ENCODE measurements at places on chromosomes 2 and 18.
A peak's percentile ranks its signal among the peaks of the same experiment; 100 is the strongest.

- no peak for DNase-seq
Measured at GRCh38 chr2:44192646-44193045, 24.0 kb downstream of the PPM1B start.

- no peak for DNase-seq
Measured at GRCh38 chr2:182447163-182447562, 20.3 kb upstream of the PDE1A start.

DNA sequence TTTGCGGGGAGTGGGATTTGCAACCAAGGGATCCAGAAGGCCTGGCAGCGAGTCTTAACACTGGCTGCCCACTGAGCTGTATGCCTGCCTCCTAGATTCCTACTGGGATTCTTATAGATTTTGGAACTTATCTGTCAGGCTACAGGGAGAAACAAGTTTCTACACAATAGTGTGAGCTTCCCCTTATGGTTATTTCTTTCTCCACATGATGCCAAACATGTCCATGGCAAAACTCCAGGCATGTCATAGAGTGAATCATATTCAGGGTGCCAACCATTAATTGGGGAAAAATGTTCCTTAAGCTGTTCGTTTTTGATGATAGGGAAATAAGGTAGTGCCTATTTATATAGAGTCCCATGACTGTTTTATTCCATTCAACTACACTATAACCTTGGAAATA, 1185.2 kb upstream of the CELF4 start:
- no peak for DNase-seq

GRCh38 chr2:151808258-151809072, 19.8 kb downstream of the ARL5A start:
- DNase-seq, result no peak

DNA sequence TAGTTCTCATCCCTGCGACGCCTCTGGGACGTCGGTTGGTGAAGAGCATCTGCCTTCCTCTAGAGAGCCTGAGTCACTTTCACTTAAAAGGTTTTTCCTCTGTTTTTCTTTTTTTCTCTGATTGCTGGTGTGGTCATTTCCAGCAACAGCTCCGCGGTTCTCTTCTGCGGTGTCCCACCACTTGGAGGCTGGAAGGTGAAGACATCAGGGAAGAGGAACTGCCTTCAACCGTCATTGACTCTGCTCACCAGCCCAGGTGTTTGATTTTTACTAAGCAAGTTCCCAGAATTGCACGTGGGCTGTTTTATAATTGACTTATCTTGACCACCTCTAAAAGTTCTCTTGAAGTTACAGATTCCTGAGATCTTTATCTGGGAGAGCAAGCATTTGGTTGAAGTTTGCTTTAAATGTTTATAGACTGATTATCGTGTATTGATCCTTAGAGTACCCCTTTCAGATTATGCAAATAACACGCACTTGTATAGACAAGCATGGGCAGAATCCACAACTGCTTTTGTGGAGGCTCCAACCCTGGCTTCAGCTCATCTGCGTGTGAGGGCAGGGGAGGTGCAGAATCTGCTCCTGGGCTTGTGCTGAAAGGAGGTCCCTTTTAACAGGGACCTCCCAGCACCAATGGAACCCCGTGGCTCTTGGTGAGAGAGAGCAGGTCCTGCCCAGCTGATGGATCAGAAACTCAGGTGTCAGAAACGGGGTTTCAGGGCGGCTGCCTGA, 3.5 kb downstream of the CTDP1 start:
- no peak for DNase-seq

DNA sequence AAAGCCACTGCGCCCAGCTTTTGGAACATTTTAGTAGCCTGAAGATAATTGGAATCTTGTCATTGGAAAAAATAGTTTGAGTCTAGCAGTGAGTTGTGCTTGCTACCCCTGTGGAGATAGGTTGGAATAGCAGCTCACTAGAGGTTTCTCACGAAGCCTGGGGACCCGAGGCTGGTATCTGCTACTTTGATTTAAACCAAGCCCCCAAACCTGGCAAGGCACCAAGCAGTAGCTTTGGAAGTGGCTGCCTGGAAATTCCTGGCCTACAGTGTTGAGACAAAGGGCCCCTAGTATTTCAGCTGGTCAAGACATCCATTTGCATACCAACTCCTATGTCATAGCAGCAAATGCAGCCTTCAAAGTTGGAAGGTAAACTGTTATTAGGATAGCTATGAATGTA, 42.1 kb downstream of the NOP58 start:
- no peak for DNase-seq

DNA sequence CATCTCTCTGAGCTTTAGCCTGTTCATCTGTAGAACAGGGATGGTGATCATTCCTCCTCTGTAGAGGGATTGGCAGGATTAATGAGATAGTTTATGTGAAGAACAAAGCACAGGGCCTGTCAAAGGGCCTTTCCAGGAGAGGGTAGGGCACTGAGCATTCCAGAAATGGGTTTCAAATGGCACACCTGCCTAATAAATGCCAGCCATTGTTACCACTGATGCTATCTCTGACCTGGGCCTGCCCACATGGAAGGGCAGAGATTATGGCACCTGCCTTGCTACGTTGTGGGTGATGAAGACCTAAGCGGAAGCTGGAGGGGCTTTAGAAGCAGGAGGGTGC, 31.0 kb upstream of the GMPPA start:
- DNase-seq, result no peak

GRCh38 chr2:179313057-179313456, 48.4 kb upstream of the SESTD1 start:
- DNase-seq, result no peak

DNA sequence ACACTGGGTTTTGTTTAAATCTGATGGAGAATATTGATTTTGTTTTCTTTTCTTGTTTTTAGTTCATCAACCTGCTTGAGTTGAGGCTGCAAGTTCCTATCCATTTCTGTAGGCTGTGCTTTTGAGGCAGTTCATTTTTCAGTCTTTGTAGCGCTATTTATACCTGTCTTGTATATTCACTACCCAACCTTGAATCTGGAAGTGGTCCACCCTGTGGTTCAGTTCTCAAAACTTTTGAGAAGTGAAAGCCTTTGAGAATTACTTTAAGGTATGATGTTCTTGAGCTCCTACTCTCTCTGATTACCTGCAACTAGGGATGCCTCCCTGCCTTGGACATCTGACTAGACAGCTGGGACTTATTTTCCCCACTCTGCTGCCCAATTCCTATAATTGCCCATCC, 53.5 kb upstream of the KCNE4 start:
- DNase-seq, result no peak

DNA sequence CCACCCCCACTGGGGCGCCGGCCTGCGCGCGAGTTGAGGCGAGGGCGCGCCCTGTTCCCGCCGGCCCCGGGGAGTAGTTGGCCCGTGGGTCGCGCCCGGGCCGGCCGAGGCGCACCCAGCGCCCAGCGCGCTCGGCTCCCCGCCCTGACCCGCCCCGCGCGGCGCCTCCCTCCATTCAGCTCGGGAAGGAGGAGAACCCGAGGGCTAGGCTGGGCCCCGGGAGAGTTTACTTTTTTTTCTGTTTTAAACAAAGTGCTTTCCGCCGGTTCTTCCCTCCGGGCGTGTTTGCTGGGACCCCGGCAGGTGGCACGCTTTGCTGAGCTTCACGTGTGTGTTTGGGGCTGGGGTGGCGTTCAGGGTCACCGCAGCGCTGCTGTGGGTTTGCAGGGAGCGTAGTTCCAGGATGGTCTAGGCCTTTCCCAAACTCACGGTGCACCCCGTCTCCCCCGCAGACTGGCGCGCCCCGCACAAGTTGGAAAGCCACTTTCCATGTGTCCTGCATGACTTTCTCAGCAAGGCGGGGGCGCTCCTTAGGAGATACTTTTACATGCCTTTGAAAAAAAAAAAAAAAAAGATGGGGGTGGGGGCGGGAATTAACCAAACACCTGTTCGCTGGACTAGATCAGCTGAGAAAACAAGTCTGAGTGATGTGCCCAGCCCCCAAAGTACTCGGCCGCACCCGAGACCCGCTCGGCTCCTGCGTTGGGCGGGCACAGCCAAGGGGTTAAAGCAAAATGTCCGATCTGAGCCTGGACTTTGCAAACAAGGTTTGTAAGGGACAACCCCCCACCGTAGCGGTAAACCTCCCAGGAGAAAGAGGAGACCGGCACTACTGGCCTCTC, 825 bp downstream of the ITGA6 start:
- DNase-seq, result peak; percentile 51

- no peak for DNase-seq
Measured at GRCh38 chr18:21439431-21439846, 161.1 kb downstream of the ESCO1 start.

GRCh38 chr2:176106581-176107539, at the start of gene HOXD11:
Gene HOXD11, plus strand, starts transcription at chr2:176107280. Its CDS starts 76 bp downstream, at chr2:176107356.
- no peak for DNase-seq

GRCh38 chr2:64390586-64390985, 63.4 kb upstream of the LGALSL start:
- DNase-seq, result no peak

- peak; percentile 30 for DNase-seq
Measured at GRCh38 chr2:182907081-182907830, 40.8 kb upstream of the FRZB start.

Measured in NT2/D1 (cell line).